ENCODE measurements at places on chromosomes 3 and 15.

DNA sequence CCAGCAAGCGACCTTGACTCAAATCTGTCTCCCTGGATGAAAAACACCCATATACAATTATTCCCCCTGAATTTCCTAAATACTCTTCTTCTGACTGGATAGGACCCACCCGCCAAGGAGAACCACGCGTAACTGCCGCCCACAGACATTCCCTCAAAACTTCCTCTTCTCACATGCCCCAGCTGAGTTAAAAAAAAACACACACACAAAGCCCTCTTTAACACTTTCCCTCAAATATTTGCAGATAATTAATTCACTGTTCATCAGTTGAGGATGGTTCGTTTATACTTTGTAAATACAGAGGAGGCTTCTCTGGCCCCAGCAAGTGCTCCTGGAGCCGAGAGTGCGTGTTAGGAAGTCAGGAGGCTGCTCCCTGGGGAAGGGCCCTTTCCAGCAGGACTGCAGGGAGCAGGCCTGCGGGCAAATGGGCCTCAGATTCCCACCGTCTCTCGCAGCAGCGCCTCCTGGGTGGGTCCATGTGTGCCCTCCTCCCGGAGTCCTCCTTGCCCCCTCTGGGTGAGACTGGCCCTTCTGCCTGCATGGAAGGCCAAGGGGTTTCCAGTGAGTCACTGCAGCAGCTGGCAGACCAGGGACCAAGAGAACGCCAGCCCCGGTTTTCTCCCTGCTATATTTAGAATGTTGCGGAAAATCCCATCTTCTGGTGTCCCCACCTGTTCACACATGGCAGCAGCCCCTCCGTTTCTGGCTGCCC, 46.8 kb downstream of the MGLL start:
- no peak for DNase-seq

- no peak for DNase-seq
These were observed 862.6 kb upstream of the CADM2 start for GRCh38 chr3:84096188-84096587.

GRCh38 chr3:134667956-134668355, 17.1 kb upstream of the KY start:
- DNase-seq = no peak

GRCh38 chr3:189395825-189396224, 224.1 kb downstream of the TPRG1 start:
- no peak for DNase-seq

DNA sequence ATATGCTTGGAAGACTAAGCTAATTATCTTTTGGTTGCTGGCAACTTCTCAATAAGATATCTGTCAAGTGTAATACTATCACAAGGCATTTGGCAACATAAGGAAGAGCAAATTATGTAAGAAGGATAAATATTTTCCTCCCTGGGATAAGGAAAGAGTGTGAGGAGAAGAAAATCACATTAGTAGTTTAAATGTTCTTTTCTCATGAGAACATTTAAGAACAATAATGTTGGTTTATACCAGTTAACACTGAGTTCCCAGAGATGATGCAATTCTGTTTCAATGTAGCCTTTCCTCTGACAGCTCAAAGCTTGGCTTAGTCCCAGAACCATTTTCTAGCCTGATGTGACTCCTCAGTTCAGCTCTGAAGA, 66.1 kb upstream of the NPHP3 start:
- no peak for DNase-seq

DNA sequence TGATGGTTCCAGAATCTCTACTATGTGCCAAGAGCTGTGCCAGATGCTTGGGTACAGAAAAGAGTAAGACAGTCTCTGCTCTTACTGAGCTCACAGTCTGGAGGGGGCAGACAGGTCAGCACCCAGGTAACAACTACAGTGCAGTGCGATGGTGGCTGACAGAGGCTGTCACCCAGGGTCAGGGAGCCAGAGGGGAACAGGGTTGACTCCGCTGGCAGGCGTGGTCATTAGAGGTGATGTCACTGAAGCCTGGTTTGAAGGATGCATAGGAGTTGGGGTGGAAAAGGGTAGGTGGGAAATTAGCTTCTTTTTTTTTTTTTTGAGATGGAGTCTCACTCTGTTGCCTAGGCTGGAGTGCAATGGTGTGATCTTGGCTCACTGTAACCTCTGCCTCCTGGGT, 31.5 kb downstream of the GNB5 start:
- no peak for DNase-seq

DNA sequence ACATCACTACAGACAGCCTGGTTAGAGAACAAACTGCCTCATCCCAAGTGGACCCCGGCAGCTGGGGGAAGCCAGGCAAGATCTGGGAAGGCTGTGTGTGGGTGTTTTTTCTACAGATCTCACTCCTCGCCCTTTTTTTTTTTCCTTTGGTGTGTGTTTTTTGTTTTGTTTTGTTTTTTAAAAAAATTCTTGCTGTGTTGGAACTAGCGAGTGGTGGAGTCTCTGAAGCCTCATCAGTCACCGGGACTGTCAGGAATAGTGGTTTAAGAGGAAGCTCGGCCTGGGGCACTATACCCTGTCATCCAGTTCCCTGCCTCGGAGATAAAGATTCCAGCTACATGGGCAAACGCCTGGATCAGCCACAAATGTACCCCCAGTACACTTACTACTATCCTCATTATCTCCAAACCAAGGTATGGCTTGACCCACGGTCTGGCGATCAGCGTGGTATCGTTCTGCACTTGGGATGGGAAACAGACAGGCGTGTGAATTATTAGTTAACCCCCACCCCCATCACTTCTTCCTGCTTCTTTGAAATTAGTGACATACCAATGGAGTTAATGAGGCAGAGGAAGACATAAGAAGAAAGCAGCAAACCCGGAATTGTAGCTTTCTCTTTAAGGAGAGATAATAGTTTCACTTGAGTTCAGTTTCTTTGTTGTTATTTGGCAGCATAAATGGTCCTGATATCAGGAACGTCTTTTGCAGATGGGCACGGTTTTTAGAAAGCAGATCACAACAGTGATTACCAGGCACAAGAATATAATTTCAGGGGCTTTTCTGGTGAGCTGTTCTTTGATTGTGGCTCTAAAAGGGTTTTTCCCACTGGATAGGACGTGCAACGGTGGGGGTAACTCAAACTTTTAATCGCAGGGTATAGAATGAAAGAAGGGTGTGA, 722 bp downstream of the RBMS3 start:
- no peak for DNase-seq

- no peak for DNase-seq
These were observed 25.6 kb downstream of the LYSMD4 start for GRCh38 chr15:99707473-99708270.

DNA sequence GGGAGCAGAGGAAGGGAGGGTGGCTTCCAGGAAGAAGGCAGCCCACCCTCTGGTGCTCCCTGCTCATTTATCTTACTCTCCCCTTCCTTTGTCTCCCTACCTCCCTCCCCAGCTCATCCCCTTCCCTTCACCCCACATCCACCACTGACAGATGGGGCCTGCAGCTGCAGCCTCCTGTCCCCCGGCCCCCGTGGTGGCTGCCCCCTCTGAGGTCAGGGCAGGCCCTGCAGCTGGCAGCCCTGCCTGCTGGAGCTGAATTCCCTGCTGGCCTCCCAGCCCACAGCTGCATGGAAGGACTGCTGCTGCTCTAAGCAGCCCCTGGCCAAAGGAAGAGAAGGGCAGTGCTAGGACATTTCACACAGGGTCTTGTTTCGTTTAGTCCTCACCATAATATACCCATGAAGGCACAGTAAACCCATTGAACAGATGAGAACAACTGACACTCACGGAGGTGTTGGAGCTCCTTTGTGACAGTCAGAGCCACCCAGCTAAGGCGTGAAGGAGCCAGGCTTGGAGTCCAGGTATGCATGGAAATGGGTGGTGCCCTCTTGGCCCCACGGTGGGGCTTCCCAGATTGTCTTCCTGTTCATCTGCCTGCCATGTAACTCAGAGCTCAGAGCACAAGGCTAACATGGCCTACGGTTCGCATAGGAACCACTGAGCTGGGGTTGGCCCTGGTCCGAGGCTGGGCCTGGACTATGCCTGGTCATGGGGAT, 121.7 kb upstream of the PRR20G start:
- DNase-seq = no peak

GRCh38 chr3:21839176-21839575, 88.2 kb upstream of the ZNF385D start:
- DNase-seq = no peak

DNA sequence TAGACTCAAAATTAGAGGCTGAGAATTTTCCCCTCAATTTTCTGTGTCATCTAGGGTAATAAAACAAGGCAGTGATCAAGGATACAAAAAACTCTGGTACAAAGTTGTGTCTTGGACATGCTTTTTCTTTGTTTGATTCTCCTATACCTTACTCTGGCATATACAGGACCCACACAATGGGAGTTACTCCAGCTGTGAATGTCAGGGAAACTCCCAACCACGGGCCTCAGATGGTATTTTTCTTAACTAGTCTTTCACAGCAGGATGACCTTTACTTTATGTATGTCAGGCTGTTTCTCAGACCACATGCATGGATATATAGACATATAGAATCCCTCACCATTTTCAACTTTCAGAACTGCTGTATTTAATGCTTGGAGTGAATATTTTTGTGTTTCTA, 41.3 kb downstream of the FEZF2 start:
- no peak for DNase-seq

DNA sequence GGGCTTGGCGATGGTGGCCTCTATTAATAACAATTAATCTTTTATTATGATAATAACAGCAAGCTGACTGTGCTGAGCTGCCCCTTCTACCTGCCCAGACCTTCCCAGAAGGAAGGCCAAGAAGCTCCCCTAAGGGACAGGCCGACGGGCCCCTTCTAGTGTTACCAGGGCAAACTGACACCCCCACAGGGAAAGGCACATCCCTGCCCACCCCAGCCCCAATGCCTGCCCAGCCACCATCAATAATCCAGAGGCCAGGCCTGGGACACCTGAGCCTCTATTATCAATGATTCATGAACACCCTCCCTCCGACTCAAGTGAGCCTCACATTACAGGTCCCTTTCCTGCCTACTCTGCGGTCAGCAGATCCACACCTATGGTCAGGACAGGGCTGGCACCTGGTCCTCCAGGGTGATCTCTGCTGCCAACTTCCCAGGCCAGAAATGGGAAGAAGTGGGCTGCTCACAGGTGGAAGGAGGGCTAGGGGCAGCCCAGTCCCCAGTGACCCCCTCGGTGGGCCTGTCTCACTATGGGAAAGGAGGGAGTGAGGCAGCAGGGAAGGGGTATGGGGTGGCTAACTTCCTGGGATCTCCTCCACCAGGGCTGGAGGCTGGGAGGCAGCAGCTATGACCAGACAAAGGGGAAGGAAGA, 1.8 kb downstream of the TWF2 start:
- DNase-seq = no peak

GRCh38 chr3:46208167-46208704, at the start of gene CCR1:
CCR1 (minus strand) TSS chr3:46208313; CDS start chr3:46204313, 4,000 bp downstream.
- DNase-seq = no peak

DNA sequence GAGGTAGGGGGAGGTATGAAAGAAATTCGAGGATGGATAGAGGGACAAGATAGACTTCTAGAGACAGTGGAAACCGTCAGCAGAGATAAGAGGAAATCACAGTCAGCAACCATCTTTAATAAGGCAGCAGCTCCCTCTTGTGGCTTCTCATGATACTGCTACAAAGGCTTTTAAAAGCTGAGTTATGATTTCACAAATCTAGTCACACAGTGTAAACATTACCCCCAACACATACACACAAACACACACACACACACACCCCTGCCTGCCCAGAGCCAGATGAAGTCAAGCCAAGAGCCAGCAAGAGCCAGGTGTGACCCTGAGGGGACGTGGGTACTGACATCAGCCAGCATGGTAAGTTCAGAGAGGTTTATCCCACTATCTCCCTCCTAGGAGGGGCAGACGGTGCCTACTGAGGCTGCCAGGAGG, 18.9 kb upstream of the TGM5 start:
- DNase-seq = no peak

DNA sequence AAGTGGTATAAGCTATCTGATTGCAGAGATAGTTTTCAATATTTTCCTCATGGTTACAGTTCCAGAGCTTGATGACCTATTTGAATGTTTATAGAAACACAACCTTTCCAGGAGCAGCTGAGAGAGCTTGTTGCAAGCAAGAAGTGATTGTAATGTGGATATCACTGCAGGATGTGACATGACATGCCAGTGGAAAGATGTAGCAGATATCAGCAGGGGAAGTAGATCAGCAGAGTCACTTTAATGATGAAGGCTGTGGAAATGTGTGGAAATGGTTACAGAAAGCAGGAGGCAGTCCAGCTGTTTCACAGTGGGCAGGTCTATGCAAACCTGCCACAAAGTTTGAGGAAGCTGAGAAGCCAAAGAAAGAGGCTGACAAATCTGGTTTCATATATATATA, 21.0 kb downstream of the TMEM158 start:
- no peak for DNase-seq

- no peak for DNase-seq
These were observed 40.4 kb downstream of the TM2D3 start for GRCh38 chr15:101611580-101612299.

DNA sequence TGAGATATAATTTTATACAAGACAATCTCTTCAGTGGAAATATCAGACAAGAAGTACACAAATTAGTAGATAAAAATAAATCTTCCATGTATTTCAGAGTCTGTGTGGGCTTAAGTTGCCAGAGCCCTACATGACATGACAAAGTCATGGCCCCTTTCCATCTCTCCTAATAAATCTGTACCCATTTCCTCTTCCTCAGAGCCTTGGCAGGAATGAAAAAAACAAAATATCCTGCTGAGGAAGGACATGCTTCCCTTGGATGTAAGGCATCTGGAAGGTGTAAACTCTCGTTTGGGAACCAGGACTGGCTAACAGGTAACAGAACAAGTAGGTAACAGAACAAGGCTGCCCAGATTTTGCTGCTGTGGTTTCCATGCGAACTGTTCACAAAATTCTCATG, 148.1 kb downstream of the SNRK start:
- DNase-seq = no peak

DNA sequence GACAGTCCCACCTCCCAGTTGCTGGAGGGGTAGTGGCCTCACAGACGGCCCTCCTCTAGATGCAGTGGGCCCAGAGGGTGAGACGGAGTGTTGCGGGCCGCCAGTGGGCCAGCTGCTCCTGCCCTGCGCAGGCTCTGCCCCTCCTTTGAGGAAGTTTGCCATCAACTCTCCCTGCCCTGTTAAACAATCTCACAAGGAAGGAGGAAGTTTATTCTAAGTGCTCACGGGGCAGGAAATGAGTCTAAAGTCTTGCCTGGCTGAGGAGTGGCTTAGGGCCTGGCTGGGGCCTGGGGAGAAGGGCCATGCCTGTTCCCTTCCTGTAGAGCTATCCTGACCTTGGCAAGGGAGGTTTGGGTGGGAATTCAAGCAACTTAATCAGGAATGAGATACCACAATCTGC, at the start of gene FAM3D:
FAM3D (minus strand) TSS at position 92 of the 400 bp plus-strand sequence. CDS start 11,211 bp downstream, outside the sequence.
- no peak for DNase-seq

DNA sequence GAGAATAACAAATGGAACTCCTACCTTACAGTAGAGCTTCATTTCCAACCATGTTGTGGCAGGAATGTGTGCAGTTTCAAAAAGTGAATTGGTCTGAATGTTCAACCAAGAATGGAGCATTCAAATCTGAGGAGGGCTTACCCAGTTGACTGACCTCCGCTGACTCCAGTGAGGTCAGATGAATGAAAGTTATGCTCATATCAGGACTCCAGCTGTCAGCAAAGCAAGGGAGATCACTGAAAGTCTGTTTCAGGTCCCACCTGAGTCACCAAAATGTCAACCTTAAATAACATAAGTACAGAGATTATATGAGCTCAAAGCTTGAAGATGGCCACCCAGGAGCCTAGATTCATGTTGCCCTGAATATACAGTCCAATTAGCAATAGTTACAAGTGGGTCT, 473.5 kb downstream of the RBMS3 start:
- DNase-seq = no peak

- no peak for DNase-seq
These were observed 394.1 kb upstream of the TBL1XR1 start for GRCh38 chr3:177591379-177591778.

GRCh38 chr15:69786136-69786701, 311.5 kb downstream of the TLE3 start:
- no peak for DNase-seq

Data from stimulated activated CD4-positive, alpha-beta T cell treated with anti-CD3 and anti-CD28 coated beads, TNF-alpha, amount 100 ng/mL, for 24 hours (primary cell).